ENCODE measurements at places on chromosomes 5 and 9.

DNA sequence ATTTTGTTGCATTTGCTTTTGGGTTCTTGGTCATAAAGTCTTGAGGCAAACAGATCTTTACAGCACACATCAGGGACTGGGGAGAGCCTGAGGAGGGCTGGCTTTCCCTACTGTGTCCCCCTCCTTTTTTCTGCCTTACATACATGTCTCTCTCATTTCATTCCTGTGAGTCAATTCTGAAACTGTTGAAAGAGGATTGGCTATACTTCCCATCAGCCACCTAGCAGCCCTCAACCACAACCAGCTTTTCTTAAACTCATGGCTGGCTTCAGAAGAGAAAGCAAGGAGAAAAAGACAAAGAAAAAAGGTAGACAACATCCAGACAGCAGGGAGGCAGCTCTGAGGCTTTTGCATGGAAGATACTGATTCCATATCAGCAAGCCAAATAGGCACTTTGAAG, 374.8 kb upstream of the KIF2A start:
- DNase-seq, result no peak

DNA sequence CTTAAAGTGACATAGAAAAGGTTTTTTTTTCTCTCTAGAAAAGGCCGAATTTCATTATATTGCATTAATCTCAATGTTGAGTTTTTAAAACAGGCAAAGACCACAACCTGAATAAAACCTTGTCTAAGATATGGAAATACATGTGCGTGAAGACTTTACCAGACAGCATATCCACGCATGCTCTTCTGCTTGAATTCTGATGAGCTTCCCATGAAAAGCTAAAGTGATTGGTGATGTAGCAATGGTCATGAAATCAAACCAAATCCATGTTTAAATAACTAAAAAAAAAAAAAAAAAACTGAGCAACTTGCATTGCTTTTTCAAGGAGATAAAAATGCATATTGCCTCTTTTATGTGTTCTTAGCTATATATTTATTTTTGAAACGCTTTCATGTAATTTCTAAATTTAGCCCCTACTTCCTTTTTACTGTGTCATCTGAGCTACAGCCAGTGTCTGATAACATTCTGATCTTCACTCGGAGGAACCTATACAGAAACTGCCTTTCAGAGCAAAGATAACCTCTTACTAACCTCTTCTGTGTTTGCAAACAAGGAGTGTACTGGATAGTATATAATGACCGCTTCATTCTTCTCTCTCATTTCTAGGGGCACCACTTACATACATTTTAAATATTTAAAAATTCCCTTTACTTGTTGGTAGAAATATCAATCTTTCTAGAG, 179.1 kb upstream of the GNA14 start:
- no peak for DNase-seq

- no peak for DNase-seq
These were observed 117.5 kb upstream of the OR13F1 start for GRCh38 chr9:104386425-104387069.

- DNase-seq, result no peak
These were observed 3.1 kb upstream of the DOCK8 start for GRCh38 chr9:211557-211956.

DNA sequence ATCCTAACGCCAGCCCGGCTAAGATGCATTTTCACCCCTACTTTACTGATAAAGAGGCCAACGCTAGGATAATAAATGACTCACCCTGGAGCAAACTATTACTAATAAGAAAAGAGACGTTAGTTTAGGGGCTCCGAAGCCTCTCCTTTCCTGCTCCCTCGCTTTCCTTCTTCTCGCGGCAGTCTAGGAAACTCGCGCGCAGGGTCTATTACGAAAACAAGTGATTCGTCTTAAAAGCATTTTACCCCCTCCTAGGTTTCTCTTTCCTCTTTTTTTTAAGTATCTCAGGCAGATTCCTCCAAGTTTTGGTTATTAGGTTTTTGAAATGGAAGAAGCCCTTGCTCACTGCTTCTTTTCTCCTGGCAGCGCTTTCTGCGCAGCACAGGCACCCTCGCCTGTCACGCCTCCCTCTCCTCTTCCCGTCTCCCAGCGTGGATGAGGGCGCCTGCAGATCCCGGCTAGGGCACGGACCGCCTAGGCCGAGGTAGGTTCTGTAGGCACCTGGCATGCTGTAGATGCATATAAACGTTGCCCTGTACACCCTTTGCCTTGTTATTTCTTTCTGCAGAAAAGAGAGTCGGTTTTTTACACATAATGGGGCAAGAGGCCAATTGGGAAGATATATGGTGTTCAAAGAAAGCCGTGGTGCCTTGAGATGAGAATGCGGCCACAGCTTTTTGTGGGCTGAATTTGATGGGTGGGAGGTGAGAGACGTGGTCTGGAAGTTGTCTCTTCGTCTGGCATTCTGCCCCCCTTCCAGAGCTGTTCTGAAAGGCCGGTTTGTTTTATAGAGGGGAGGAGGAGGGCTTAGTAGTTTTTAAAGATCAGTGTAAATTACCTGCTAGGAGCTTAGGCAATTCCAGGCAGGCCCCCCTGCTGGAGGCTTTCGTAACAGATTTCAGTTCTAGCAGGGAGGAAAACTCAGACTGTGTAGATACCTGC, 983 bp downstream of the GCNT1 start:
- DNase-seq, result no peak

GRCh38 chr5:129629575-129629974, 118.3 kb upstream of the MINAR2 start:
- DNase-seq, result no peak

- no peak for DNase-seq
These were observed 619.3 kb downstream of the TLE4 start for GRCh38 chr9:80191108-80191507.
